Cardiac muscle cell (in vitro differentiated cells and primary cell): ENCODE measurements at places on chromosomes 7 and 10.

- H3K27me3 ChIP-seq: no peaks in the 10 kb centered on the region
- peak overlapping the region; percentile 79 for H3K27ac ChIP-seq
- H3K4me3 ChIP-seq: no peak overlapping the region
- no peaks in the 10 kb centered on the region for H3K36me3 ChIP-seq
- peaks cover 59% of the 10 kb centered on the region for H3K4me1 ChIP-seq
These were observed 98.8 kb upstream of the BMPER start for GRCh38 chr7:33806298-33807154.

- H3K4me1 ChIP-seq: no peaks in the 10 kb centered on the region
- H3K27me3 ChIP-seq: no peaks in the 10 kb centered on the region
- H3K36me3 ChIP-seq: peaks cover 3% of the 10 kb centered on the region
These were observed 4.6 kb downstream of the CCDC136 start for GRCh38 chr7:128796327-128796726.

DNA sequence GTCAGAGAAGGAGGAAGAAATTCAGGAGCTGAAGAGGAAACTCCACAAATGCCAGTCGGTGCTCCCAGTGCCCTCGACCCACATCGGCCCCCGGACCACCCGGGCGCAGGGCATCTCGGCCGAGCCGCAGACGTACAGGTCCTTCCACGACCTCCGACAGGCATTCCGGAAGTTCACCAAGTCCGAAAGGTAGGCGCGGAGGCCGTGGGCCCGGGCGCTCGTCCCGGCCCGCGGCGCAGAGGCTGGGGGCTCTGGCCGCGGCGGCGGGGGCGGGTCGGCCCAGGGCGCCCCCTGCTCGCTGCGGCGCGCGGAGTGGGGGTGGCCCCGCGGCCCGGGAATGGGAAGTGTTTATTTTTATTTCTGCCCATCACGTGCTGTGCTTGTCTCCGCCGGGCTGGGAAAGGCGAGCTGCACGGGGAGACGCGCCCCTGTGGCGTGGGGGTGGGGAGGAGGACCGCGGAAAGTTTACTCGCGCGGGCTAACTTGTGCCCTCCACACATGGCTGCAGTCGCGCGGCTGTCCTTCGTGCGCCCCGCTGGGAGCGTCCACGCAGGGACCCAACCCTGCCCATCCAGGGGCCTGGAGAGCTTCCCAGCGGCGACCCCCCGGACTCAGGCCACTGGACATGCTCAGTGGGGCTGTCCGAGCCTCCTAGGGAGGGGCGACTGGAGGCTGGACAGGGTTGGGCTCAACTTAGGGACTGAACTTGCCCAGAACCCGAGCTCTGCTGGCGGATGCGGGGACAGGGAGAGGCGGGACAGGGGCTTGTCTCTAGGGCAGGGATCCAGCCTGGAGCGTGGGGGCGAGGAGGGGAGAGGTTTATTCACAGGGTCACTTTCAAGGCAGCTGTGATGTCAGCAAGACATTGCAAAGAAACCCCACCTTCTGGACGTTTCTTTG lies 82.6 kb upstream of the PRKG1 start:
- peak overlapping the region; percentile 53 for H3K27ac ChIP-seq
- no peaks in the 10 kb centered on the region for H3K36me3 ChIP-seq
- H3K4me1 ChIP-seq: peaks cover 18% of the 10 kb centered on the region
- DNase-seq: peak; percentile 78

GRCh38 chr10:114879541-114880158 lies 58.1 kb downstream of the FHIP2A start:
- no peak overlapping the region for H3K27ac ChIP-seq
- no peaks in the 10 kb centered on the region for H3K27me3 ChIP-seq
- peak; percentile 42 for DNase-seq
- H3K4me3 ChIP-seq: no peak overlapping the region
- H3K4me1 ChIP-seq: no peaks in the 10 kb centered on the region

- no peaks in the 10 kb centered on the region for H3K36me3 ChIP-seq
- H3K27me3 ChIP-seq: peaks cover 61% of the 10 kb centered on the region
- no peak overlapping the region for H3K27ac ChIP-seq
These were observed 217.2 kb upstream of the MKLN1 start for GRCh38 chr7:131110297-131111080.

- H3K4me1 ChIP-seq: no peaks in the 10 kb centered on the region
- no peak overlapping the region for H3K27ac ChIP-seq
- H3K27me3 ChIP-seq: no peaks in the 10 kb centered on the region
- DNase-seq: no peak
- no peak overlapping the region for H3K4me3 ChIP-seq
These were observed 24.5 kb upstream of the ELAPOR2 start for GRCh38 chr7:87083865-87084519.

DNA sequence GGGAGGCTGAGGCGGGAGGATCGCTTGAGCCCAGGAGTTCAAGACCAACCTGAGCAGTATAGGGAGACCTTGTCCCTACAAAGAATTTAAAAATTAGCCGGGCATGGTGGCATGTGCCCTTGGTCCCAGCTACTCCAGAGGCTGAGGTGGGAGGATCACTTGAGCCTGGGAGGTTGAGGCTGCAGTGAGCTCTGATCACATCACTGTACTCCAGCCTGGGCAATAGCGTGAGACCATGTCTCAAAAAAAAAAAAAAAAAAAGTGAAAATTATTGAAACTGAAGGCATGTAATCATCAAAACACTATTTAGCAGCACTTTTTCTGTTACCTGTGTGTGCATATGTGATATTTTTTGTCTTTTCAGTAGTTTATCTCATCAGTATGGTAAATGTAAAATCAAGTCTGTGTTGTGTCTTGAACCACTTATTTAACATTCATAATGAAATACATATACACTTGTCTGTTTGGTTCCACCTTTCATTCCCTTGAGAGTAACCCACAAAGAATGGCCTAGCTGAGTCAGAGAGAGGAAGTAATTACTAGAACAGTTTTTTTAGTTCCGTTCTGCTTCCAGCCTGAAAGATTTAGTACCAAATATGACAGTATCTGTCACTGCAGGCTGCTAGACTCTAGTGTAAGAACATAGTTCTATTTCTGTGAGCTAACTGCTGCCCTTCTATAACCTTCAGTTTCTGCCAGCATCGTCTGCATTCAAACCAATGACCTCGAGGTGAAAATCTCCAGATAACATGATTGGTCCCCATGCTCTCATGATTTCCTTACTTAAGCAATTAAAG lies 68.6 kb downstream of the MMRN2 start:
- DNase-seq: peak; percentile 36
- H3K4me3 ChIP-seq: no peak overlapping the region
- peaks cover 9% of the 10 kb centered on the region for H3K36me3 ChIP-seq
- peak overlapping the region; percentile 82 for H3K27ac ChIP-seq
- peaks cover 33% of the 10 kb centered on the region for H3K4me1 ChIP-seq

- H3K27me3 ChIP-seq: no peaks in the 10 kb centered on the region
- H3K27ac ChIP-seq: no peak overlapping the region
- no peaks in the 10 kb centered on the region for H3K36me3 ChIP-seq
- H3K4me3 ChIP-seq: no peak overlapping the region
- no peaks in the 10 kb centered on the region for H3K4me1 ChIP-seq
- DNase-seq: no peak
These were observed 87.8 kb downstream of the CCSER2 start for GRCh38 chr10:84416245-84416555.

- no peaks in the 10 kb centered on the region for H3K36me3 ChIP-seq
- no peaks in the 10 kb centered on the region for H3K27me3 ChIP-seq
- H3K4me3 ChIP-seq: no peak overlapping the region
- no peak overlapping the region for H3K27ac ChIP-seq
These were observed 33.0 kb downstream of the JAKMIP3 start for GRCh38 chr10:132098539-132099388.

- DNase-seq: no peak
- no peak overlapping the region for H3K27ac ChIP-seq
- H3K27me3 ChIP-seq: no peaks in the 10 kb centered on the region
- no peak overlapping the region for H3K4me3 ChIP-seq
- no peaks in the 10 kb centered on the region for H3K36me3 ChIP-seq
These were observed 120.6 kb downstream of the NEBL start for GRCh38 chr10:20776384-20777118.

DNA sequence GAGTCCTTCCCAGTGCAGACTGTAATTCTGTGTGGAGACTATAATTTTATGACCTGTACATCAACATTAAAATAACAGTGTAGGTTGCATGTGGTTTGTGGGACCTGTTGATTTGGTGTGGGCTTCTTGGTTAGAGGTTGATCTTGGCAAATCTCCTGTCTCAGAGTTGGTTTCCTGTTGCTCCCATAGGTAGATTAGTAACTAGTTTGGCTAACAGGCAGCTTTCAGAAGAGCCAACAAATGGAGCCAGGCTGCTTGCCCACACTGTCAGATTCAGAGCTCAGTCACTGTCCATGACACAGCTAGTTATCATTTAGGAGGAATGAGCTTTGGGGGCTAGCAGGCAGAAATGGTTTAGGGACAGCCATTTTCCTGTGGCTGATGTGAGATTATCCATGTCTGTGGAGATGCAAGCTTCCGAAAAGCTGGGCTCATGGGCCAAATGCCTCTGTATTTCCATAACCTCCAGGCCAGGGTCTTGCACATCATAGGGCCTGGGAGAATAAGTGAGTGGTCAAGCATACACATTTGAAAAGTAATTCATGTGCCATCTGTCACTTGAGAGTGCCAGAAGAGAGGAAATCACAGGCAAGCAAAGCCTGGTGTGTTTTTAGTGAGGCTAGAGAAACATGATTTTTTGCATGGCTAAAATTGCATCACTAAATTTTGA lies 33.4 kb downstream of the CCM2 start:
- no peaks in the 10 kb centered on the region for H3K27me3 ChIP-seq
- no peaks in the 10 kb centered on the region for H3K4me1 ChIP-seq
- H3K36me3 ChIP-seq: no peaks in the 10 kb centered on the region
- H3K27ac ChIP-seq: no peak overlapping the region

DNA sequence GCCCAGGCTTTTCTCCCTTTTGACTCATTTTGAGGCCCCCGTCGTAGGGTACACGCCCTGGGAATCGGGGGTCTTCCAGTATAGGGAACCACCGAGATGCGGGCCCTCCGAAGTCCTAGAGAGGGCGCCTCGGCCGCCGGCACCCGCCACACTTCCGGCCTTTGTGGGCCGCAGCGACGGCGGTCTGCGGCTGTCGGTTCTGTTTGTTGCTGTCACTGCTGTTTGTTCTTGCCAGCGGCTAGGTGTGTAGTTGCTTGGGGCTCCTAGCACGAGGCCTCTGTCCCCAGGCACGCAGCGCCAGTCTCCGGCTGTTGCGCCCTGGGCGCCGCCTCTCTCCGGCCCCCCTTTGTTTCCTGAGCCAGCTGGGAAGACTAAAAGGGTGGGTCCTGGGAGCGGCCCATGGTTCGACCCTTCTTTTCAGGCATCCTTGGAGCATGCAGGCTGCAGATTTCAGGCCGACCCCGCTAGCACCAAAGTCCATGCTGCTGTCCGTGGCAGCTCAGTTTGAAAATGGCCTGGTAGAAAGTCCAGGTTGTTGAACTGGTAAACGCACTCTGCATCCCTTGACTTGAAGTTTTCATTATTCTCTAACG lies 17.8 kb upstream of the ZKSCAN1 start:
- no peaks in the 10 kb centered on the region for H3K4me1 ChIP-seq
- H3K36me3 ChIP-seq: no peaks in the 10 kb centered on the region
- no peaks in the 10 kb centered on the region for H3K27me3 ChIP-seq
- peak overlapping the region; percentile 43 for H3K27ac ChIP-seq
- peak overlapping the region; percentile 35 for H3K4me3 ChIP-seq

- H3K4me1 ChIP-seq: no peaks in the 10 kb centered on the region
- H3K36me3 ChIP-seq: no peaks in the 10 kb centered on the region
- H3K4me3 ChIP-seq: no peak overlapping the region
- no peaks in the 10 kb centered on the region for H3K27me3 ChIP-seq
- DNase-seq: no peak
These were observed 57.7 kb downstream of the NCAPG2 start for GRCh38 chr7:158646766-158647474.

GRCh38 chr7:96968981-96969380 lies 36.4 kb upstream of the DLX6 start:
- no peak for DNase-seq
- no peaks in the 10 kb centered on the region for H3K36me3 ChIP-seq
- peaks cover 52% of the 10 kb centered on the region for H3K27me3 ChIP-seq
- no peaks in the 10 kb centered on the region for H3K4me1 ChIP-seq

GRCh38 chr7:91929463-91929862 lies 11.2 kb upstream of the AKAP9 start:
- no peak overlapping the region for H3K27ac ChIP-seq
- no peak overlapping the region for H3K4me3 ChIP-seq
- no peak for DNase-seq
- no peaks in the 10 kb centered on the region for H3K4me1 ChIP-seq
- H3K27me3 ChIP-seq: no peaks in the 10 kb centered on the region
- no peaks in the 10 kb centered on the region for H3K36me3 ChIP-seq

GRCh38 chr10:69474742-69475432 lies 23.6 kb downstream of the TSPAN15 start:
- no peaks in the 10 kb centered on the region for H3K27me3 ChIP-seq
- peaks cover 74% of the 10 kb centered on the region for H3K4me1 ChIP-seq
- H3K4me3 ChIP-seq: no peak overlapping the region

DNA sequence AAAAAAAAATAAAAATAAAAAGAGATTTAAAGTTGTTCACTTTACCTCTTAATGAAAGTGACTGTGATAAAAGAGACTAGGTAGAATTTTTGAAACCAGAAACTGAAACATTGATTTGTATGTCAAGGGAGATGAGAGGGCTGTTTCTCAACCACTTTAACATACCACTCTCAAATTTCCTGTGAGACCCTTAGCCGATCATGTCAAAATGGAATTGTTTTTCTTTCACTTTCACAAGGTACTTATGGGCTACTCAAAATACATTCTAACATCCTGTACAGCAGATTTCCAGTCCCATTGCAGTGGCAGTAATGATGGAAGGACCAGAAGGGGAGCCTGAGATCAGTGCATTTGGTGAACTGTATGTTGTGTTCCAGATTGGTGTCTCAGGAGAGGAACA lies 261.2 kb downstream of the PPP1R3A start:
- no peaks in the 10 kb centered on the region for H3K36me3 ChIP-seq
- H3K27me3 ChIP-seq: no peaks in the 10 kb centered on the region
- no peak overlapping the region for H3K4me3 ChIP-seq
- H3K27ac ChIP-seq: no peak overlapping the region
- H3K4me1 ChIP-seq: no peaks in the 10 kb centered on the region

GRCh38 chr7:134024739-134025138 lies 102.4 kb upstream of the LRGUK start:
- H3K27me3 ChIP-seq: no peaks in the 10 kb centered on the region
- H3K4me3 ChIP-seq: no peak overlapping the region
- H3K27ac ChIP-seq: no peak overlapping the region

- H3K4me1 ChIP-seq: peaks cover 40% of the 10 kb centered on the region
- H3K4me3 ChIP-seq: no peak overlapping the region
- no peaks in the 10 kb centered on the region for H3K36me3 ChIP-seq
- peak overlapping the region; percentile 94 for H3K27ac ChIP-seq
- DNase-seq: peak; percentile 59
These were observed 164.3 kb downstream of the BAMBI start for GRCh38 chr10:28841625-28842024.

GRCh38 chr7:121020989-121021969 lies 32.8 kb downstream of the CPED1 start:
- no peaks in the 10 kb centered on the region for H3K27me3 ChIP-seq
- no peaks in the 10 kb centered on the region for H3K36me3 ChIP-seq
- no peak overlapping the region for H3K27ac ChIP-seq
- H3K4me1 ChIP-seq: peaks cover 10% of the 10 kb centered on the region
